Kidney (tissue), 22 donors: ENCODE measurements at places on chromosomes 1 and 21.

GRCh38 chr1:87683196-87683956 lies 354.7 kb downstream of the LMO4 start:
- DNase-seq = peak; percentile 32

GRCh38 chr1:171126504-171126903 lies 35.8 kb downstream of the FMO3 start:
- no peak for DNase-seq

GRCh38 chr21:40386294-40386911 lies 460.6 kb downstream of the DSCAM start:
- peak; percentile 66 for DNase-seq

DNA sequence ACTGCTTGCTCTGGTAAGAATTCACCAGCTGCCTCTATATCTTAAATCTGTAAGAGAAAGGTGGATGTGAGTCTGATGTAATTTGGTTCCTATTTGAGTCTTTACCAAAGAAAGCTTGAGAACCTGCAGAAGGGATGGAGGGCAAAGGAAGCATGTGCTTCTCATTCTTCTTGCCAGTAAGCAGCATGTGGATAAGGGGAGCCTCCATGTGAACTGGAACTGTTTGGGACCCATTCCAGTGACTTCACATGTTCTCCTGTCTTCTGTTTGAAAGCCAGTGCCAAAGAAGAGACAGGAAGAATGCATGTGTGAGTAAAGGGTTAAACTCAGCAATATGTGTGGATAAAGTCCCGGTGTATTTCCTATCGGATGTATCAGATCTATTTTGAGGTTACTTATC lies 119.6 kb upstream of the ADGRL2 start:
- DNase-seq = no peak

DNA sequence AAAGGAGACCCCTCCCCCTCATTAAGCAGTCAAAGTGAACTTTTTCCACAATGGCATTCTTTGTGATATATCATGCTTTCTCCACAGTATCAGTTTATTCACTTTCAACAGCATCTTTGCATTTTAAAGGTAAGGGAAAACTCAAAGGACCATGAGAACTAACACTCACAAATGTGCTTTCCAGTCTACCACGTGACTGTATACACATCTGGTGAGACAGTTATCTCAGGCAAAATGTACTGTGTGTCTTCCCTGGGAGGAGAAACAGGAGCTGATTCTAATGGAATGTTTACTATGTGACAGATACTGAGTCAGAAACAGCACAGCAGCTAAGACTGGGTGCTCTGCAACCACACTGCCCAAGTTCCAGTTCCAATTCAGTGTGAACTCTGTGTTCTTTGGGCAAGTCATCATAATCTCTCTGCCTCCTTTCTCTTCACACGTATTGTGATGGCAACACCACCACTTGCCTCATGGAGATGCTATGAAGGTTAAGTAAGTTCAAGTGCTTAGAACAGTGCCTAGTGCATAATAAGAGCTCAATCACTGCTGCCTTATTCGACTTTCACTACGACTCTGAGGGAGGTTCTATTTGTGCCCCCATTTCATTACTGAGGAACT lies 79.0 kb downstream of the SLC45A1 start:
- DNase-seq = no peak

- no peak for DNase-seq
These were observed 61.6 kb upstream of the ADARB1 start for GRCh38 chr21:45012662-45013259.

DNA sequence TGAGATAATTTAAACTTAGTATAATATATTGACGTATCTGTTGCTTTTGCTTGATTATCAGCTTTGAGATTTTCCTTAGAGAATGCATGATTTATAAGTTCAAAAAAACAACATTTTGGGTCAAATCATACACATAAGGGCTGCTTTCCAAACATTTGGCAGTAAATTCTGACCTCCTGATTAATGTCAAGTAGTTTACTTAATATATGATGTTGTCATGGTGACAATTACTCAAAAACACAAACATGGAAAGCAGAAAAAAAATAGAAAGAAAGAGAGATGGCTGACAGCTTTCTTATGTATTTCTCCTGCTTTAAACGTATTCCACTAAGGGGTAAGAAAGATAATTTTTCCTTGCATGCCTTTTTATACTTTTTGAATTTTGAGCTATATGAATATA lies 258.2 kb upstream of the C1orf105 start:
- DNase-seq = no peak

- no peak for DNase-seq
These were observed 14.6 kb downstream of the ADAR start for GRCh38 chr1:154593390-154593789.

DNA sequence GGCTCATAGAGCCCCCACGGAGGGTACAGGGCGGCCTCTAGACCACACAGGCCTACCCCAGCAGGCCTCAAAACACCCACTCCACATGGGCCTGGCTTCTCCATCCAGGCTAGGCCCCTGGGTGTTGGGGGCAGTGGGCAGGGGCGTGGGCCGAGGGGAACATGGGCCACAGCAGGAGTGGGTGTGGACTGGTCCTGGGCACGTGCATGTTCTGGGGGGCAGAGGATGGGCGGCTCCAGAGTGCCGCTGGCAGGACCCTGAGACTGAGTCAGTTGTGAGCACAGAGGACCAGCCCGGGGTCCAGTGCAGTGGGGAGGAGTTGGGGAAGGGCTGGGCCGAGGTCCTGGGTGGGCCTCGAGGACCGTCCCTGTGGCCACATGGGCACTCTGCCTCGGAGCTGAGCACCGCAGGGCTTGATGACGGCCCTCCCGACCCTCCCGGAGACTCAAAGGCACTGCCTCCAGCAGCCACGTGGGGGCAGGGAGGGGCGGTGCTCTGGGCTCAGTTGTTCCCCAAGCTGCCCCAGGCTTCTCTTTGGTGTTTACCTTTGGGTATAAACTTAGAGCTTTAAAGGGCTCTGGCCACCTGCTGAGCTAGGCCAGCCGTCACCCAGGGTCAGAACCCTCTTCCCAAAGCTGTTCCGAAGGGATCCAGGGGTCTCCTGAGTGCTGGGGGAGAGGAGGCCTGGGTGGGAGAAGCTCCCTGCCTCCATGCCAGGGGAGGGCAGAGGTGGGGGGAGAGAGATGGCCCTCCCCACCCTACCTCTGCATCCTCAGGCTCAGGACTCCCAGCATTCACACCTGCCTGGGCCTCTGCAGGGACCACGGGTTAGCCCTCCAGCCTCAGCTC lies 79.9 kb downstream of the MORN1 start:
- DNase-seq = no peak

- no peak for DNase-seq
These were observed 24.8 kb upstream of the SLFNL1 start for GRCh38 chr1:41046347-41046775.

- DNase-seq = no peak
These were observed 70.2 kb downstream of the ARHGEF16 start for GRCh38 chr1:3524556-3525203.

DNA sequence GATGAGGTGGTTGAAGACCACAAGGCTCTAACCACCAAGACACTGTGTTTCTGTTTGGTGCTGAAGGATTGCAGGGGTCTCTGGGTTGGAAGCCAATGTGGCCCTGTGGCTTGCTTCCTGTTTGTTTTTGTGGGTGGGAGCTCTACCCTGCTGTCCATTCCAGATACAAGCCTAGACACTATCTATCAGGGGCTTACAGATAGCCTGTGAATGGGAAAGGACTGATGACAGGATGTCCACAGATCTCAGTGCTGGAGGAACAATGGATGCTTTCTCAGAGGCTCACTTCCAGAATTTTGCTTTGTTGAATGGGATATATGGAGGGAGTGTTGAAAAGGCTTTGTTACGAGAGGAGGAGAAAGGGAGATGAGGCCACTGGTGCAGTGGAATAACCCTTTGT lies 69.7 kb downstream of the NOS1AP start:
- no peak for DNase-seq

GRCh38 chr1:173134029-173134428 lies 73.1 kb downstream of the TNFSF4 start:
- no peak for DNase-seq

GRCh38 chr1:229323885-229324553 lies 18.8 kb downstream of the CCSAP start:
- no peak for DNase-seq

GRCh38 chr1:189681252-189681919 lies 796.3 kb downstream of the BRINP3 start:
- DNase-seq = no peak

- DNase-seq = no peak
These were observed 12.9 kb downstream of the TTC34 start for GRCh38 chr1:2788506-2789163.

DNA sequence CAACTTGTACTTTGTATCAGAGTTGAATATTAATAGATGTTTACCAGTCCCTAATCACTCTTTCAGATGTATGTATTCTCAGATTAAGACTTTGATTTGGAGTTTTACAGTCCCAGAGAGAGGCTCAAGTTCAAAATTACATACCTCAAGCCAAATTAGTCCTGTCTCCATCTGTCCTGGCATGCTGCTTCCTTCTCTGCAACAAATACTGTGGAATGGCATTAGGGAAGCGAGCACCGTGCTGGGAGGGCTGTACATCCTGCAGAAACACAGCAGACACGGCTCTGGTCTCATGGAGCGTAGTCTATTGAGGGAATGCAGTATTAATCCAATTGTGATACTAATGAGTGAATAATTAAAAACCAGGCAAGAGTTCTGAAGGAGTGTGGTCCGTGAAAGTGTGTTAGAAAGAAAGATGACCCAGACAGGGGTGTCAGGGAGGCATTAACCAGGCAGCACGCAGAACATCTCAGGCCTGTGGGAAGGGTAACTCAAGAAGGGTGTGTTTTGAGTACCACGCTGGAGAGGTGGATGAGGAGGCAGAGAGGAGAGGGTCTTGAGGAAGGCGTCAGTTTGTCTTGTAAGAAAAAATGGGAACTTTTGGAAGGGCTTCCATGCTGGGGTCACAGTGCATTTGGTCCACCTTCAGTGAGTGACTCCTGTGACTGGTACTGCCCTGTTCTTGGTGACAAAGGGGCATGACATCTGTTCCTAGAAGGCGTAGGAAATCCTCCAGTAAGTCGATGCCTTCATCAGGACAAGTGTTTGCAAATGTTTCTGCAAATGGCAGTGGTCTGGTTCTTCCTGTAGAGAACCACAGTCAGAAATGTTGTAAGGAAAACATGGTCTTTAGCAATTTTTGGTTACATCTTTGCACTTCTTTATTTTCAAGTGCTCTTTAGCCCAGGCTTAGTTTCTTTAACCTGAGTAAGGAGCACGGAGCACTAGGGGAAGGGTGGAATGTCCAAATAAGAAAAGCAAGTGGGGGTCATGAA lies 1.6 kb downstream of the RAB4A start:
- DNase-seq = no peak

- no peak for DNase-seq
These were observed 43.1 kb upstream of the IGSF21 start for GRCh38 chr1:18064534-18064933.

GRCh38 chr1:185864331-185864730 lies 130.1 kb downstream of the HMCN1 start:
- DNase-seq = no peak

- no peak for DNase-seq
These were observed 43.0 kb downstream of the TMCC2 start for GRCh38 chr1:205270764-205271163.

GRCh38 chr1:32998997-32999396 lies 34.4 kb upstream of the RNF19B start:
- no peak for DNase-seq

DNA sequence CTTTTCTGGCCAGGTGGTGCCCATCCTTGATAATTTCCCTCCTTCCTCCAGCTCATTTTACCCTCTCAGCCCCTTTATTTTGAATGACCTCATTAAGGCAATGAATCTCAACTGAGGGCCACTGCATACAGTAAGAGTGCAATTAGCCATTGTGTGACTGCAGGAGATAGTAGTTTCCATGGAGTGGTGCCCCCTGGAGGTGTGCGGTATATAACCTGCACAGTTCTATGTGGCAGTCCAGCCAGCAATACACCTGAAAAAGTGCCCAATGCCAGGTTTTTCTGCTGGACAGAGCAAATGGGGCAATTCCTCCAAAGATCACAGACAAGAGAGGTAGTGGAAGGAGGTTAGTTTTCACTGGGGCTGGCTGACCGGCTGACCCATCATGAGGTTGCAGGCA lies 25.9 kb upstream of the LRRC38 start:
- no peak for DNase-seq

DNA sequence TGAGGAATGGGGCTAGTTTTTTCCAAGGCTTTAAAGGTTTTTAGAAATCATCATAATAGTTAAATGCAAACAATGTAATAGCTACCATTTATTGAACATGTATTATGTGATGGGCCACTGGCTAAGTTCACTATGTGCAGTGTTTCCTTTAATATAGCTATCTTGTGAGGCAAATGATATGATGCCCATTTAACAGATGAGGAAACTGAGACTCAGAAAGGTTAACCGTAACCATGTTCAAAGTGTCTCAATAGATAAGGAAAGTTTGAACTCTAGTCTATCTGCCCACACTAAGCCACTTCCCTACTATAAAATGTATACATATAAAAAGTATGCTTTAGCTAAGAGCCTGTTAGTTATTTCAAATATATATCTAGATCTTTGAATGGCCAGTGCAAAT lies 64.8 kb downstream of the GNG12 start:
- DNase-seq = no peak

GRCh38 chr1:210754878-210755665 lies 378.9 kb downstream of the KCNH1 start:
- peak; percentile 41 for DNase-seq

- no peak for DNase-seq
These were observed 11.1 kb downstream of the BARHL2 start for GRCh38 chr1:90705956-90706355.

GRCh38 chr1:50265790-50266314 lies 157.1 kb downstream of the ELAVL4 start:
- DNase-seq = no peak

DNA sequence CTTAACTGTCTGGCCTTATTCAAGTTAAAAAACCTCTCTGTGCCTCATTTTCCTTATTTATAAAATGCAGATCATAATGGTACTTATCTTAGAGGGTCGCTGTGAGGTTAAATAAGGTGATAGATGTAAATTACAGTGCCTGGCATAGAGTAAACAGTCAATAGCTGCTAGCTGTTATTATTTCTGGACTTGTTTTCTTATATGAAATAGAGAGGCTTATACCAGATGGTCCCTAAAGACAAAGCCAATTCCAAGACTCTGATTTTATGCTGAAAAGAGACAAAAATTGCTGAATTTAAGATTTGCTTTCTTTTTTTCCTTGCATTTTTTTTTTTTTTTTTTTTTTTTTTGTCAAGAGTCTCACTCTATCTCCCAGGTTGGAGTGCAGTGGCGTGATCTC lies 10.3 kb downstream of the PBX1 start:
- no peak for DNase-seq

DNA sequence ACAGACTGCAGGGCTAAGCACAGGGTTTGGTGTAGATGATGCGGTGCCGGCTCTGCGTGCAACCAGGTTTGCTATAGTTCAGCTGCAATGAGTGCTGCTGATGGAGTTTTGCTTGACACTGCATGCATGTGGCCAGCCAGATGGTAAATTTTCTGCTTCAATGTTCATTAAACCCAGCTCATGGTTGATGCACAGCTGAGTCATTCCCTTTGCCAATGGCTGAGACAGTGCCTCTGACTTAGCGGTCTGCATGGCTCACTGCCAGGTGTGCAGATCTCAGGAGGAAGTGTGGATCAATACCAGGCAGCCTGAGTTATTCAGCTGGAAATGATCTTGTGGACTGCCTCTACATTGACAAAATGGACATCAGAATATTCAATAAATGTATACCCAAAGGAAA lies 172.7 kb upstream of the ZP4 start:
- no peak for DNase-seq

GRCh38 chr1:168627370-168627769 lies 51.0 kb downstream of the XCL1 start:
- no peak for DNase-seq

- peak; percentile 86 for DNase-seq
These were observed at the start of gene ZNF436 for GRCh38 chr1:23369335-23370013. Gene ZNF436, minus strand, starts transcription at chr1:23369836. Its CDS starts 1,831 bp downstream, at chr1:23368005.

GRCh38 chr1:247529771-247530355 lies 6.4 kb downstream of the OR2C3 start:
- DNase-seq = no peak
